Fibroblast of gingiva (primary cell): ENCODE measurements at places on chromosomes 2 and 18.

DNA sequence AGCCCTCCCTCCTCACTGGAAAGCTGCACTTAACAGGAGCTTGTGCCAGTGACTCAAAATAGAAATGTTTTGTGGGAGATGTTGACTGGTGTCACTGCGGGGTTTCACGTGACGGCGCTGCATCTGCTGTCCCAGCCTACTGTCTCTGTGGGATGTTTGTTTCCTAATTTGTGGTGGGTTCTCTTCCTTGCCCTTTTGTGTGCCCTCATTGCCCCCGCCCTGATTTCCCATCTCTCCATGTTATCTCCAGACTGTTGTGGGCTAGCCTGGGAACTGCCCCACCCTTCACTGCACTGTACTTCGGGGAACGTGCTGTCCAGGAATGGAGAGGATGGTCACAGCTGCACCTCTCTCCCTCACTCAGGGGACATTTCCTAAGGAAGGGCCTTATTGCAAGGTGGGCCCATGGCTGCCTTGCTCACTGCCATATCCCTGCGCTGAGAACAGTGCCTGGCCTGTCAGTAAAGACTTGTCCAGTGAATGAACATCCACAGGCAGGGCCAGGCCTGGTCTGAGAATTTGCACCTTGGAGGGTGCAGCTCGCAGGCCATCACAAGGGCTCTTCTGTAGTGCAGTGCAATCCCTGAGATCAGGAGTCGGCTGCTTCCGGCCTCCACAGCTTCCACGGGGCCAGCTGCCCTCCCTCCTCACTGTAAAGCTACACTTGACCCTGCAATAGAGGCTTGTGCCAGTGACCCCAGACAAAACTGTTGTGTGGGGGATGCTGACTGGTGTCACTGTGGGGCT, 18.1 kb downstream of the ZAP70 start:
- DNase-seq, result no peak

DNA sequence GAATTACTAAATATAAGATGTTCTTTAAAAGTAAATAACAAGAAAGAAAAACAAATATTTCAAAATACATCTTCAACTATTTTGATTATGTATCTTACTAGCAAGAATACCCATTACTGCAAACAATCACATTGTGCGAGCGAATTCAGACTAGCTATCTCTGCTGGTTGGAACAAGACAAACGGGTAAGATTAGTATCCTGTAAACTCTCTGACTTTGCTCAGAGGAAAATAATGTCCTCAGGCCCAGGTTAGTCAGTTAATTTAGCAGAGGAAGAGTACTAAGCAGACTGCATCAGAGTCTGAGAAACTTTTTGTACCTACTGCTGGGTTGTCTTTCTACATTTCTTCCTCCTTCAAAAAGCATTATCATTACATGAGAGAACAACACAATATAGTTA, 50.4 kb upstream of the MCM6 start:
- DNase-seq, result no peak

DNA sequence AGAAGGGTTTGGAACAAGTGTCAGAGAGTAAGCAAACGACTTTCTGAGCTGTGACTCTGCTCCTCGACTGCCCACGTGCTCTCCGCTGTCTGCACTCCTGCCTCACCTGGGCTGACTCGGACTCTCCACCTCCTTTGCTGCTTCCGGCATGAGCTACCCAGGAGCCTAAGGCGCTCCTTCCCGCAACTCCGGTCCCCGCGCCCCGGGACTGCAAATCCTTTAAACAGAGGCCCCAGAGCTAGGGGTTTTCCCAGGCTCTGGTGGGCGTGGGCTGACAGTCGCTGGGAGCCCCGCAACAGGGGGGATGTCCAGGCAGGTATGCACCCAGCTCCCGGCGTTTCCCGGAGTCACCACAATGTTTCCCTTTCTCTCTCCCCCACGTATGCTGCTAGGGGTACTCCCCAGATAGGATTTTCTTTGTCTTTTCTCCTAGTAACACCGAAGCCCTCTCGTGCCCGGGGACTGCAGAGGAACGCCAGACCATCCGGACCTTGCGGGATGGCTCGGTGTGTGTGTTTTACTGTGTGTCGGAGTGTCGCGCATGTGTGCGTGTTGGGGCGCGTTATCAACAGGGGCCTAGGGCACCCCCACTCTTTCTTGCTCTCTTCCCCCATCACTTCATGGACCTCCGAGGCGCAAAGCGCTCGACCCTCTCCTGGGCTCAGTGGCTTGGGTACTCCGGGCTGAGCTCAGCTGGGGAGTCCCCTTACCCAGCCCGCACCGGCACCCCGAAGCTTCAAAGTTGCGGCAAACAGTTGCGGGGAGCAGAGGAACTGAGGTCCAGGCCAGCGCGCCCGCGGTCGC, 691 bp upstream of the THSD7B start:
- no peak for DNase-seq

DNA sequence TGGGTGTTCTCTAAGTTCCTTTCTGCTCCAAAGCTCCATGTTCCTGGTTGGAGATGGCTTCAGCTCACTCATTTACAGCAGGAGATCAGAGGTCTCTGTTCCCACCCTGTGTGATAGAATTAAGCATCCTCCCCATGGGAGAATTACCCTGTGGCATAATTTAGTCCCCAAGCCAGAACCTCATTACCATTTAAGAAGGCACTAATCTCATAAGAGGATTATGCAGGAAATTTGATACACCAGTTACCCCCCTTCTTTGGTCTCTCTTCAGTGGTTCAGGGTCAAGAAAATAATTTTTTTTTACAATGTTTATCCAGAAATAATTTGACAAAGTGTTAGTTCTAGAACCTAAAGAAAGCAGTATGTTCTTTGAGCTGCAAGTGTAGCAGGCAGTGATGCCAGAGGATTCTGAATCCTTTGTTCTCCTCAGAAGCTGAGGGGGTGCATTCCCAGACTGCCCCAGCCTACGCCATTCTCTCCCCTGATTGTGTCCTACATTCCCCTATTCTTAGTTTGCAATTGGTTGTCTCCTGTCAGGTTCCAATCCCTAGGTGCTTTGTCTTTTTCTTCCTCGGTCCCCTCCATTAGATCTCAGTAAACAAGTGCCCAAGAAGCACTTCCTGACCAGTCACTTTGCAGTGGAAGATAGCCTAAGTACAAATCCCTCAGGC, 163.6 kb downstream of the PRKCE start:
- DNase-seq, result no peak

GRCh38 chr18:42657551-42657950, 457.9 kb downstream of the RIT2 start:
- no peak for DNase-seq

GRCh38 chr2:43011158-43011491, 215.3 kb downstream of the ZFP36L2 start:
- no peak for DNase-seq
